Hematopoietic multipotent progenitor cell treated with erythropoietin and hydrocortisone succinate and interleukin-3 and kit ligand, for 6 days (in vitro differentiated cells): ENCODE measurements at places on chromosomes 6 and 20.

DNA sequence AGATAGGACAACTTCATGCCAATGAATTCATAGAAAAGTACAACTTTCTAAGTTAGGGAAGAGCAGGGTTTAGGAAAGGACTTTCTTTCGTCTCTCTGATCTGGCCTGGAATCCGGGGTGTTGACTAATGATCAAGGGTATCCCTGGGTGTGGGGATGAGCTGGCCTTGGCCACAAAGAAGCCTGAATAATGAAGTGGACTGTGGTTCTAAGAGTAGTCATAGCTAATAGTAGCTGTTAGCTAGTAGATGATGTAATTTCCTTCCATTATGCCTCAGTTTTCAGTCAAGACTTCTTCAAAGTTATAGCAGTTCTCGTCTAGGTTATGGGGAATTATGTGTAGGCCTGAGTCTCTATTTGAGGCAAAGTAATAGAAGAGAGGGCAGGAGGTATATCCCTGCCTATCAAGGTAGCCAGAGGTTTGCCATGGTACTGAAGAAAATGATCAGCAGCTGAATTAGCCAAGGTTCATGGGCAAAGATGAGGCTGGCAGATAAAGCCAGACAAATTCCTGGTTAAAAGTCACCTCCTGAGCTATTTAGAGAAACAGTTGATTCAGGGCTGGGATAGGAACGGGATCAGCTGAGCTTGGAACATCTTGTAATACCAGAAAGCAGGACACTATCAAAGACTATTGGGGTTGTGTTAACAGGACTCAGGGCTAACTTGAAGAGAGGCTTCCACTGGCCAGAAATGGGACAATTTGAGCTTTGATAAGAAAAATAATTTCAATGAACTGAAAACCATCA lies 18.7 kb upstream of the TRPC4AP start:
- no peak for DNase-seq

DNA sequence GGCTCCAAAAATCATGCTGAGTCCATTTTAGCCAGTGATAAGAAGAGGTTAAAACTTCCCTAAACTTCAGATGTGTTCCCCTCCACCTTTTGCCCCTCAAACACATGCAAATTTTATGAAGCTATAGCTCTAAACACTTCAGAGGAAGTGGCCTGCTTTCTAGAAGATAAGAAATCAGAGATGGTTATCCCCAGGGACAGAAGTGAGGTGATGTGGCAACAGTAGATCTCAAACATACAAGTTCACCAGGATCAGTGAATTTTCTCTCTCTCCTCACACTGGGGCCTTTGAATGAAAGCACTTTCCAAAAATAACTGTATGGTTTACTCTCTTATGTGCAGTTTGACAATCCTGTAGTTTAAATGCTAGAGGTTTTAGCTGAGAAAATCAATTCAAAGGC lies 332.0 kb downstream of the BTBD9 start:
- DNase-seq, result peak; percentile 44

- no peak for DNase-seq
These were observed 8.6 kb downstream of the MAN1A1 start for GRCh38 chr6:119340796-119341487.

- no peak for DNase-seq
These were observed 1.7 kb downstream of the LINC00237 start for GRCh38 chr20:21104466-21104761.

GRCh38 chr6:44028789-44029310 lies 98.4 kb downstream of the MRPL14 start:
- DNase-seq, result no peak

GRCh38 chr20:36825385-36826104 lies 50.4 kb upstream of the TLDC2 start:
- no peak for DNase-seq
